Activated naive CD8-positive, alpha-beta T cell treated with anti-CD3 and anti-CD28 coated beads, Interleukin-2, amount 50 U/mL, for 24 hours (primary cell): ENCODE measurements at places on chromosomes 3 and 15.

DNA sequence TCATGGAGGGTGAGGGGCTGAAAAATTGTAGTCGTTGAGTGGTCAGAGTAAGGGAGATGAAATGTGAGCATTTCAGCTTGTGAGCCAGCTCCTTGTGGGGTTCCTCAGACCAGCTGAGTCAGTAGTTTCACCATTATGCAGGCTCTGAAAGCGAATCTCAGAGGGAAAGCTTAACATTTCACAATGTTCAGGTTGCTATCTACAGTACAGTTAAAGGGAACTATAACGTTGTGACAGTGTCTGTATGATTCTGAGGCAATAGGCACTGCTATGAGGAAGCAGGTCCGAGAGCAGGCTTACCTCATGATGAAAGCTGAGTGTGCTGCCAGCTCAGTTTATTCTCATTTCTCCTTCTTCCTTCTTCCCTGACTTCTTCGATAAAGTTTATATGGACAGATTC lies 469.6 kb downstream of the EDEM1 start:
- no peak for DNase-seq

DNA sequence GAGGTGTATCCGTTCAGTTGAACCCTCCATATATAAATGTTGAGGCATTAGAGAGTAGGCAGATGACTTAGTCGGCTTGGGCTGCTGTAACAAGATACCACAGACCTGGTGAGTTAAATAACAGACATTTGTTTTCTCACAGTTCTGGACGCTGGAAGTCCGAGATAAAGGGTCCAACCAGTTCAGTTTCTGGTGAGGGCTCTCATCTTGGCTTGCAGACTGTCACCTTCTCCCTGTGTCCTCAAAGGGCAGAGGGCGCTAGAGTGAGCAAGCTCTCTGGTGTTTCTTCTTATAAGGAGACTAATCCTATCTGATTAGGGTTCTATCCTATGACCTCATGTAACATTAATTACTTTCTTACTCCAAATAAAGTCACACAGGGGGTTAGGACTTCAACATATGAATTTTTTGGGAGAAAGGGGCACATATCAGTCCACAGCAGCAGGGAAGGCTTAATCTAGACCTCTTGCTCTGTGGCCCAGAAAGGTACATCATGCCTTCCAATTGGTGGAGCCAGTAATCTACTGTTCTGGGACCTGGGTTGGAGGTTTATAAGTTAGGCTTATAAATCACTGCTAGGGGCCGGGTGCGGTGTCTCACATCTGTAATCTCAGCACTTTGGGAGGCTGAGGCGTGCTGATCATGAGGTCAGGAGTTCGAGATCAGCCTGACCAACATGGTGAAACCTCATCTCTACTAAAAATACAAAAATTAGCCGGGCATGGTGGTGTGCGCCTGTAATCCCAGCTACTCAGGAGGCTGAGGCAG lies 26.3 kb upstream of the SLC28A2 start:
- DNase-seq = no peak

- DNase-seq = peak; percentile 64
Observed at GRCh38 chr15:68791431-68792283, 29.0 kb downstream of the ANP32A start.

DNA sequence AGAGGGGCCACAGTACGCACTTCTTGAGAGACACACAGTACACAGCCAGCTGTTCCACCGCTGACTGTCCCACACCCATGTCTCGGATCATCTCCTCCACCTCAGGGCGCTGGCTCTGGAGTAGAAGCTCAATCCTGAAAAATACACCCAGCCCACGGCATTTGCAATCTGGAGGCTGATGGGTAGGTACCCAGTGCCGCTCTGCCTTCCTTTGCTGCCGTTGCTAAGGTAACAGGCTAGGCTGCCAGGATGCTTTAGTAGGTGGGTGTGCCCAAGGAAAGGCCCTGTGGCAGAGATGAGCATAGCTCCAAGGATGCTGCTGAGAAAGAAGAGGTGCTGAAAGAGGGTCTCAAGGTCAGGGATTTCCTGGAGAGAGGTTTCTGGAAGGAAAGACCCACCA lies 14.6 kb downstream of the TRAIP start:
- no peak for DNase-seq

GRCh38 chr15:63339006-63339766 lies 42.5 kb downstream of the CA12 start:
- no peak for DNase-seq

- no peak for DNase-seq
Observed at GRCh38 chr3:877001-877400, 215.8 kb upstream of the CNTN6 start.

DNA sequence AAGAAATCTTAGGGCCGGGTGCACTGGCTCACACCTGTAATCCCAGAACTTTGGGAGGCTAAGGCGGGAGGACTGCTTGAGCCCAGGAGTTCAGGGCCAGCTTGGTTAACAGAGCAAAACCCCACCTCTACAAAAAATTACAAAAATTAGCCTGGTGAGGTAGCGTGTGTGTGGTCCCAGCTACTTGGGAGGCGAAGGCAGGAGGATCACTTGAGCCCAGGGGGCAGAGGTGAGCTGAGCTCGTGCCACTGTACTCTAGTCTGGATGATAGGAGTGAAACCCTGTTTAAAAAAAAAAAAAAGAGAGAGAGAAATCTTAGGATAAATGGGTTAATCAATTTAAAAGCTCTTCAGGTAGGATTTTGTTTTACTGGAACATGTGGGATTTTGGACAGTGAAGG lies 31.2 kb upstream of the DUT start:
- DNase-seq = no peak

GRCh38 chr15:57549935-57550334 lies 41.8 kb upstream of the MYZAP start:
- DNase-seq = no peak

DNA sequence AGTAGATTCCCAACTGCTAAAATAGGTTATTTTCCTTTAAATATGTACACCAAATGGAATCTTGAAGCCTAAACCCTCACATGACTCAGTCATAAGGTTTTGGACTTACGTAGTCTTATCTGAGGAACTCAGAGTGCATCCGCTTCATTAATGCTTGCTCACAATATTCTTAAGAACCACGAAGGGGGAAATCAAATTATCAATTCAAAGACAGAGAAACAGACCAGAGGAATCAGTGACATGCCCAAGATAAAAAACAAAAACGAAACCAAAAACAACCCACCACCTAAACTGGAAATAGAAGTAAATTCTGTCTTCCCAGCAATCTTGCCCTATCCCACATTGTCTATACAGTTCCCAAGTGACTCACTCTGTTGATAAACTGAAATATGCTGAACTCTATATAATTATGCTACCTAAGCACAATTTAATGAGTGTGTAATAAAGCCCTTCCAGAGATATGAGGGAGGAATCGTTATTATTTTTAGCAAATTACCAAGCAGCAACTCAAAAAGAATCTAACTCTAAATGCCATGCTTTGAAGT lies 135.4 kb upstream of the CBLB start:
- DNase-seq = no peak

DNA sequence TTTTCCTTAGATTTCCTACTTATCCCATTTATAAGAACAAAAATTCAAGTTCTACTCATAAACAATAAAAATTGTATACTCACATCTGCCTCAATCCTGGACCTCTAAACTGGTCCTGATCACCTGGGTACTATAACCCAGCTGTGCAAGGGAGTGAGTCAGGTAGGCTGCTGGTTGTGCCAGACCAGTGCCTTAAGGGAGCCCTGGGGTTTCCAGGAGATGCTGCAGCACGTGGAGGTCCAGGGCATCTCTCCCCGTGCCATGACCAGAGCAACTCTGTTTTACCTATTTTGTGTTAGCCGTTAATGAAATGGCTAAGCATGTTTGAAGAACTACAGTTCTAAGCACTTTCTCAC lies 140.2 kb upstream of the TRIM42 start:
- DNase-seq = no peak

DNA sequence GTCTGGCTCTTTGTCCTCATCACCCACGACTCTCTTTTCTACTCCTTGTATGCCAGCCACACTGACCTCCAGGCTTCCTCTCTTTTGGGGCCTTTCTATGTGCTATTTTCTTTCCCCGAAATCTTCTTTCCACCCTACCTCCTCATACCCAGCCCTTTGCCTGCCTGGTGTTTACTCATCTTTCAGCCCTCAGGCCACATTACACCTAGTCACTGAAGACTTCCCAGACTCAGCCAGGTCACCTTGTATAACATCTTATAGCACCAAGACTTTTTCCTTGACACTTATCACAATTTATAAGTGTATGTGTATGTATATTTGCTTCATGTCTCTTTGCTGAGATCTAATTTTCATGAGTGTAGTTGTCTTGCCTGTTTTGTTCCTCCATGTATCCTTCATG lies 396.4 kb downstream of the NLGN1 start:
- no peak for DNase-seq

DNA sequence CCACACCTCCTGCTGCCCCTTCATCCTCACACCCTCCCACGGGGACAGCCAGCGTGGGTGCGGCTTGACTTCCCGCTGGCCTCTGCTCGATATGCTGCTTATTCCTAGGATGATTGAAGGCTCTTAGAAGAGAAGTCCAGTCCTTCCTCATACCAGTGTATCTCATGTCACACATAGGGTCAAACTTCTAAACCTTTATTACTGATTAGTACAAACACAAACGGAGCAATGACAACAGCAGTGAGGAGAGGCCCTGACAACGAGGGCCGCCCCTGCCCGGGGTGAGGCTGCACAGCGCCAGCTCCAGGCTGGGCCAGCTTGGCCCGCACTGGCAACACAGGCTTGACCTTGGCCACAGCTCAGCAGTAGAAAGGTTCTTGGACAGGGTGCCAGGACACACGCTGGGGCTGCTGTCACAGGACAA lies 3.7 kb downstream of the CIB1 start:
- DNase-seq = no peak

- DNase-seq = no peak
Observed at GRCh38 chr15:72196409-72197040, 1.1 kb downstream of the GRAMD2A start.

DNA sequence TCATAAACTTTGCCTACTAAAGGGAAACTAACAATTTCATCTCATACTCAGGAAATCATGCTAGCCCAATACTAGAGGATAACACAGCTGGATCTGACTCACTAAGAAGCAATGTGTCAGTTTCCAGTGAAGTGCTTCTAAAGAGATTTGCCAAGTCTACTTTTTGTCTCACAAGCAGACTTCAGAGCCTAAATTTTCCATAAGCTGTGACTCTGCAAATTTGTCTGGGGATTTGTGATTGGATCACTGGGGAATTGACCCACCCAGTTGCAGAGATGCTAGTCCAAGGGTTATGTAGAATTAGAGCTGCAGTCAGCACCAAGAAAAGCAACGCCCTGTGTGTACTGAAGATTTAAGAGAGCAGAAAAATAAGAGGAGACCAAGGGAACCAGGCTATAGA lies 647.1 kb downstream of the NTRK3 start:
- no peak for DNase-seq
